ENCODE measurements at places on chromosomes 5 and 9.

DNA sequence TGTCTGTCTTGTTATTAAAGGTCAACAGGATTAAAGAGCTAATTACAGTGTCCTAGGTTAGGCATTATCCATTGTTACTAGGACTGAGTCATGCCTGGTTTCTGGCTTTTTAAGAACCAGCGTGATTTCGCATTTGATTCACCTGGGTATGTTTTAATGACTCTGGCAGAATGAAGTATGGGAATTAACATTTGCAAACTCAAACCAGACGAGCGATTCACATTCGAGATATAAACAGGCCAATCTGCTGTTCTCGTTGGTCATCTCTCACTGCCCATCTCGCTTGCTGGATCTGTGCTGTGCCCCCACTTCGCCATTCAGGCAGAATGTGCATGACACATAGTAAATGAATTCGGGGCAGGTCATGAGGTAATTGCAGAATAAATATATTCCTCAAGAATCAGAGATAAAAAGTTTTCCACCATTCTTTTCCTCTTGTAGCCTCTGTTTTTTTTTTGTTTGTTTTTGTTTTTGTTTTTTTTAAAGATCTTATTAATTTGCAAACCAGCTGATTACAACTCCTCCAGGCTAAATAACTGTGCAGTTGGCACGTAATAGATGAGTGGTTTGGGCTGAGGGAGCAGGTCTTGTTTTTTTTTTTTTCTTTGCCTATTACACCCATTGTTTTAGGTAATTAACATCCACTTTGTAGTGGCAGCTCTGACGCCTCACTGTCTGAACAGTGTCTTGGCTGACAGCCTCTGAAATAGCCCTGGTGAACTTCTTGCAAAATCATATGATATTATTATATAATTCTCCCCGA lies 313.5 kb upstream of the MSX2 start:
- H3K4me1 ChIP-seq: no peaks in the 10 kb centered on the region
- DNase-seq: no peak
- H3K4me3 ChIP-seq: no peak overlapping the region

DNA sequence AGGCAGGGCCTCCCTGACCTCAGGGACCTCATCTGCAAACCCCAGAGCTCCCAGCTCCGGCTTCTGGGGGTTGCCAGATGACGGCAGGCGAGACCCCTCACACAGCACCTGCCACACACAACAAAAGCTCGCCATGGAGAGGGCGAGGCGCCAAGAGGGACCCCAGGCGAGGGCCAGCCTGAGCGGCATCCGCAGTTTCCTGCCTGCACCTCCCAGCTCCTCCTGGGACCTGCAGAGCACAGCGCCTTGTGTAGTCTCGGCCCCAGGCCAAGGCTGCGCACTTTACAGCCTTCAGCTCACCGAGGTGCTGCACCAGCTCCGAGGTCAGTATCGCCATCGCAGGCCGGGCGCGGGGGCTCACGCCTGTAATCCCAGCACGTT lies 82.4 kb upstream of the ADAMTS2 start:
- no peaks in the 10 kb centered on the region for H3K36me3 ChIP-seq
- no peaks in the 10 kb centered on the region for H3K27me3 ChIP-seq
- H3K4me1 ChIP-seq: no peaks in the 10 kb centered on the region
- H3K4me3 ChIP-seq: no peak overlapping the region

GRCh38 chr5:56856541-56857178 lies 41.3 kb downstream of the MAP3K1 start:
- no peak for DNase-seq
- no peaks in the 10 kb centered on the region for H3K36me3 ChIP-seq
- H3K27me3 ChIP-seq: no peaks in the 10 kb centered on the region
- H3K4me1 ChIP-seq: peaks cover 35% of the 10 kb centered on the region
- no peak overlapping the region for H3K27ac ChIP-seq
- H3K4me3 ChIP-seq: no peak overlapping the region

- peaks cover 5% of the 10 kb centered on the region for H3K4me1 ChIP-seq
- DNase-seq: no peak
- peaks cover under 1% of the 10 kb centered on the region for H3K27me3 ChIP-seq
- H3K36me3 ChIP-seq: no peaks in the 10 kb centered on the region
- H3K4me3 ChIP-seq: no peak overlapping the region
These were observed 115.1 kb downstream of the ESM1 start for GRCh38 chr5:54870271-54870670.

GRCh38 chr5:127406326-127407121 lies 110.9 kb upstream of the PRRC1 start:
- no peak overlapping the region for H3K27ac ChIP-seq
- H3K36me3 ChIP-seq: no peaks in the 10 kb centered on the region
- H3K27me3 ChIP-seq: peaks cover 6% of the 10 kb centered on the region
- no peak overlapping the region for H3K4me3 ChIP-seq

All from naive thymus-derived CD8-positive, alpha-beta T cell (primary cell).